ENCODE measurements at places on chromosomes 7 and 10.

DNA sequence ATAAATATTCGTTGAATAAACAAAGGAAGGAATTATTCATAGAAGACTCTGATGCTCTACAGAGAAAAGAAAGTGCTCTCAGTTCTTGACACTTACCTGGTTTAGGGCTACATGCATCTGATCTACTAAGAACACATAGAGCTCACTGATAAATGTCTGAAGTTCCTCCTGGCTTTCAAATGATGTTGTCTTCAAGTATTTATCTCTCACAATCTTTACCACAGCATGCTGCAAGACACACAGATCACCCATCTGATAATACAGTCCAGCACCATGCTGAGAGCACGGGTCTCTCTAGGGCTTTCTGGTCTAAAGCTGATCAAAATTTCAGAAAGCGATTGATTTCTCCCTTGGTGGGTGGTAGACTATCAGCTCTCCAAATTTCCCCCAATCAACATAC lies 44.5 kb upstream of the MRPS16 start:
- no peak for DNase-seq

- DNase-seq, result no peak
These were observed 4.2 kb downstream of the ZNF488 start for GRCh38 chr10:47379901-47380300.

DNA sequence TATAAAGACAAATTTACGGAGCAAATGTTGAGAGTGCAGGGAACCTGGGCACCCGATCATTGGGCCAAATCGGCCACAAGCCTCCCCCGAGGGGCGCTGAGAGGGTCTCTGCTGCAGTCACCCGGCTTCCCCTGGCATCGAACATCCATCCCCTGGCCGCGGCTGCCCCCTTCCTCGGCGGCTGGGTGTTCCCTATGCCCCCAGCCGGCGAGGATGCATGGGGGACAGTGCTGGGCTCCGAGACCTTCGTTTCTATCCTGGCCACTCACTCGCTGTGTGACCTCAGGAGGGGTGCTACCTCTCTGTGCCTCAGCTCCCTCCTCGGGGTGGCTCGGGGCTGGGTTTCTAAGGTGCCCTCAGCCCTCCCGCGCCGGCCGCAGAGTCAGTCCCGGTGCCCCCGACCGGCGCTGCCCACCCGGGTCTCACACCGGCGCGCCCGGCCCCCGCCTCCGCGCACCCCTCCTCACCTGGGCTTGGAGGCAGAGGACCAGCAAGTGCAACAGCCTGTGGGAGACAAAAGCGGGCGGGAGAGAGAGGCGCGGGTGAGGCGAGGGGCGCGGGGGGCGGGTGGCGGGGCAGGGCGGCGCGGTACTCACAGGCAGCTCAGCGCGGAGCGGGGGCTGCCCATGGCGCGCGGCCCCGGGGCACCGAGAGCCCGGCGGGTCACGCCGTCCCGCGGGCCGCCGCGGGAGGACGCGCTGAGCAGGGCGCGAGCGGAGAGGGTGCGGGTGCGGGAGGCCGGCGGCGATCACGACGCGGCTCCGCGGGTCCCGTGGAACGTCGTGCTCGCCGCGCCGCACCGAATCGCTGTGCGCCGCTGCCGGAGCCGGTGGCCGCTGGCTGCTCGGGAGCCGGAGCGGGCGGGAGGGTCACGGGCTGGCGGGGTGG lies at the start of gene FGF8:
Gene FGF8 (minus strand): TSS at position 842 of the 888 bp plus-strand sequence. CDS start 214 bp downstream, at position 628.
- no peak for DNase-seq

- no peak for DNase-seq
These were observed 772 bp downstream of the SGMS1 start for GRCh38 chr10:50622706-50623662.

DNA sequence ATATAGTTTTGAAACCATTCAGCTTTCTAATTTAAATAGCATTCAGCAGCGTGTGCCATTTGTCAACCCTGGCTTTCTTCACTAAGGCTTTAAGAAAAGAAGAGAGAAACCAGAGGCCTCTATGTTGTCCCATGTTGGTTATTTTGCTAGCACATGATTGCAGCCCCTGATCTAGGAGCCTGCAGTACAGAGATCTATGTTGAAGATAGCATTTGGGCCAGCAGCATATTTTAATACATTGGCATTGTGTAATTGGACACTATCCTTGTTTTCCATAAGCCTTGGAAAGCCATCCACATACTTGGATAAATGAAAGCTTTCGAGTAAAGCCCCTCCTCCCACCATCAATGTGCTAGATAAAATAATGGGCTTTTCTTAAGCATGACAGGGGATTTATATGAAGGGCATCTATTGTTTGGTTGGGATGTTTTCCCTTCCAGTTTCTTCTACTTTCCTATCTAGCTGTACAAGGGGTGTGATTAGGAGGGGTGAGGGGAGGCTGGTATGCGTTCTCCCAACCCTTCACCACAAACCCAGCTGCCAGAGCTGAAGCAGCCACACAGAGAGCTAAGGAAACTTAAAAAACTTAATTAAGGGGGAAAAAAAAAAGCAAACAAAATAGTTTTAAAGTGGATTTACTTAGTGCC lies 23.1 kb upstream of the SDHAF3 start:
- DNase-seq, result no peak

DNA sequence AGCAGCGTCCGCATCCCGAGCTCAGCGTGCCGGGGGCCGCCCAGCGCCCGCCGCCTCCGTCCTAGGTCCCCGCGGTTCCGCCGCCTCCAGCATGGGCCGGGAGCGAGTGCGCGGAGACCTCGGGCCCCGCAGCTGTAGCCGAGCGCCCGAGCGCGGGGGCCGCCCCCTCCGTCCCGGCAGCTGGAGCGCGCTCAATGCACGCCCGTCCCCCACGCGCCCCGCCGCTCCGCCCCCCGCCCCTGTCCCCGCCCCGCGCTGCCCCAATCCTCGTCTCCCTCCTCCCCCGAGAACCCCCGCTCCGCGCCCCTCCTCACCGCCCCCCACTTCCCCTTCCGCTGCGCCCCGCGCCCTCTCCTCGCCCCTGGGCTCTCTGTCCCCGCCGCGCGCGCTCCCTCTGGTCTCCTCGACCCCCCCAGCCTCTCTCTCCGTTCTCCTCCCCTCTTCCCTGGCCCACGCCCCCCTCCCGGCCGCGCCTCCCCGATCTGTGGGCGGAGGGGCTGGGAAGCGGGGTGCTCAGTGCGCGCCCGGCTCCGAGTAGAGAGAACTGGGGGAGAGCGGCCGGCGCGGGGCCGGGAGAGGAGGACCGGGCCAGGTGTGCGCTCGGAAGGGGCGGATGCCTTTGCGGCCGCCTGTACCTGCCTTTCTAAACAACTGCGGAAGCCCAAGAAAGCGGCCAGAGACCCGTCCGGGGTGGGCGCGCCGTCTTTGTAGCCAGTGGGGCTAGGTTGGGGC lies at the start of gene VIPR2:
Gene VIPR2 (minus strand): TSS at position 110 of the 732 bp plus-strand sequence. CDS start 96 bp downstream, at position 14.
- no peak for DNase-seq

DNA sequence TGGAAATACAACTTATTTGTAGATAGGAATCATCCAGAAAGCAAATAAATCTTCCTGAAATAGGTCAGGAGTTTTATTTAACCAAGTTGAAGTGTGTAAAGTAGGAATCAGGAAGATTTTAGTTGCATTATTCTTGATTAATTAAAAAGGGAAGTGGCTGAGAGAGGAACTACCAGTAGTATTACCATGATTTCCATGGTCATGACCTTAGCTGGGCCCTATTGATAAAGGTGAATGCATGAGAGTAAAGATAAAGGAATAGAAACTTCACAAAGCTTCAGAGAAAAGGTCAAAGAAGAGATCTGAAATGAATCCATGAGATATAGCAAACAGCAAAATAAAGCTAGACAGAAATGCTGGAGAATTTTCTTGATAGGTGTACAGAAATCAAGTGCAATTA lies 46.2 kb upstream of the DLX6 start:
- DNase-seq, result no peak

- DNase-seq, result no peak
These were observed 9.0 kb downstream of the GET4 start for GRCh38 chr7:885261-885892.

- DNase-seq, result no peak
These were observed 67.9 kb downstream of the OAT start for GRCh38 chr10:124350806-124351205.

- DNase-seq, result no peak
These were observed 63.5 kb downstream of the LGI1 start for GRCh38 chr10:93821051-93821772.

GRCh38 chr10:104657457-104657856 lies 16.4 kb downstream of the SORCS3 start:
- no peak for DNase-seq

DNA sequence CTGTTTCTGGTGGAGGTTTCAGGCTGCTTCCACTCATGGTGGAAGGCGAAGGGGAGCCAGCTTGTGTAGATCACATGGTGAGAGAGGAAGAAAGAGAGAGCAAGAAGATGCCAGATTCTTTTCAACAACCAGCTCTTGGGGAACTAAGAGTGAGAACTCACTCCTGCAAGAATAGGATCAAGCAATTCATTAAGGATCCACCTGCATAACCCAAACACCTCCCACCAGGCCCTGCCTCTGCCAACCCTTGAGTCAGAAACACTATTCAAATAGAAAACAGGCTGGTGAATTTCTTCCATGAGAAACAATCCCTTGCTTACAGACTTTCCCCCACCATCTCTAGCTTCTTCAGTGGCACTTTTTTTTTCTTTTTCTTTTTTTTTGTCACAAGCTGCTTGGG lies 317.2 kb downstream of the GPR158 start:
- no peak for DNase-seq

DNA sequence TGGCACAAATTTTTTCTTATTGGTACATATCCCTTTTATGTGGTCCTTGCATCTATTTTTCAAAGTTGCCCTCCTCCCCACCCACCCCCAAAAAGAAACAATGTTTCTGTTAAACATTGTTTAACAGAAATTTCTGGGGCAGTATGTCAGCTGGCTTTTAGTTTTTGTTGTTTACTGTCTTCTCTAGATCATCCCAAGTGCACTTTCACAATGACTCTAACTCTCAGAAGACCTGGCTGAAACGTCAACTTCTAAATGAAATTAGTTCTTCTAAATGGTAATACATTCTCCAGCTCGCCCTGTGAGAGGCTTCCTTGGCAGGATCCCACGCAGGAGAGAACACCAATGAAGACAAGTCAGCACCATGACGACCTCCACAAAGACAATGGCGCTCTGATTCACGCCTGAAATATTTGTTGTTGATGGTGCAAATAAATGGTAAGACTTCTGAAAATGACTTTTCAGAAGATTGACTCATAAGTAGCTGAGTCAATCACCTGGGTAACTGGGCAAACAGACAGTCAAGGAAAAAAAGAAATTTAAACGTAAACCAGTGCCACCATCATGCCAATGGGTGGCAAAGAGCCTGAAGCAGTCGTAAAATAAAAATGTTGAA lies 293.7 kb downstream of the FZD1 start:
- DNase-seq, result peak; percentile 87

GRCh38 chr7:93442478-93443224 lies 131.9 kb downstream of the CALCR start:
- peak; percentile 1 for DNase-seq

DNA sequence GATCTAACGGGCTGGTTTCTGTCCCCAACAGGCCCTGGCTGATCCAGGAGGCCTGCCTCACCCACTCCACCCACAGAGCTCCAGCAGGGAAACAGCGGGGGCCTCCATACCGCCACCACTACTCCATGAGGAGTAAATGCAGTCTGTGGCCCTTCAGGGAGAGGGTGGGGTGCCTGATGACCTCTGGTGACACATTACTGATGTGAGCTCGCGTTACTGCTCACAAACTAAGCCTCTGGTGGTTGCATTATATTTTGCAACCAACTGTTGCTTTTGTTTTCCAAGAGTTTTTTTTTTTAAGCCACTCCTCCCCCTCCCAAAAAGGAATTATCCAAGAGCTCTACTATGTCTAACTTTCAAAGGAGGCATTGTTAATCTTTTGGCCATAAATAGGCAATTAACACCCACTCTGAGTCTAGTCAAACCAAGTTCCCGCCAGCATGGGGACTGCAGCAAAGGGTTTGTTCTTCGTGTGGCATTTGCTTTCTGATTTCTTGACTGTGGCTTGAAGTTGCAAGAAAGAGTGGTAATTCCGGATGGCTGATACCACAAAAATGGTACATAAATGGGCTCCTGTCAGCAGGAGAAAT lies 72.6 kb downstream of the FAM53B start:
- DNase-seq, result no peak

GRCh38 chr7:37352974-37353948 lies 95.4 kb downstream of the ELMO1 start:
- no peak for DNase-seq

- no peak for DNase-seq
These were observed 1151.8 kb downstream of the TYW1 start for GRCh38 chr7:68148440-68148839.

GRCh38 chr7:25329815-25330214 lies 101.5 kb upstream of the NPVF start:
- no peak for DNase-seq

- DNase-seq, result no peak
These were observed 233.1 kb upstream of the TCF7L2 start for GRCh38 chr10:112716924-112717413.

DNA sequence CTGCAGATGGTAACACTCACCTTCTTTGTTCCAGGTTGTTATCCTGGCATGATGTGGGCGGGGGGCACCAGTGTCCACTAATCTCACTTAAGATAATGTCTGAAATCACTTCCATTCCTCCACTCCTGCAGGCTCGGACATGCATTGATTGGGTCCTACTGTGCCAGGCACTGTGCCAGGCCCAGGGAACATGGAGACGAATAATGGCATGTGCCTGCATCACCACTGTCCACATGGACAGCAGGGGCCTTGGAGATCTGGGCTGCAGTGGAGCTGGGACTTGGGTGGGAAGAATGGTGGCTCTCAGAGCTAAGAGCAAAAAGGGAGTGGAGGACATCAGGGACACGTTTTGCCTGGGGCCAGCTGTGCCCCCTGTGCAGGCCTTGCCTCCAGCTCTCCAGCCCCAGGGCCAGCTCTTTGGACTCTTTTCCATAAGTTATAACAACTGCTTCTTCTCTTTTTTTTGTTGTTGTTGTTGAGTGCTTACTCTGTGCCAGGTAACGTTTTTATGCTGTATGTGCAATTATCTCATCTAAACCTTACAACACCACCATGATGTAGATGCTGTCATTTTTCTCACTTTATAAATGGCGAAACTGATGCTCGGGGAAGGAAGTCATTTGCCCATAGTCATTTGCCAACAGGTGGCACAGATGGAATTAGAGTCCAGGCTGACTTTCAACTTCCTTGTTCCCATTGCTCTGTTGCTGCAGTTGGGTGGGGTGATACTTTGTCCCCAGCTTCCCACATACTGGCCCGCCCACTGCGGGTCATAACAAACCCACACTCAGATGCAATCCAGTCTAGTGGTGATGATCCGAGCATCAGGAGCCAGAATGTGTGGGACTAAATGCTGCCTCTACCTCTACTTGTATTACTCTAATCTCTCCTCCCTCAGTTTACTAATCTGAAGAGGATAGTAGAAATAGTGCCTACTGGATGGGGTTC lies 19.1 kb downstream of the PLPP4 start:
- no peak for DNase-seq

All from kidney epithelial cell (primary cell).